ENCODE measurements at places on chromosomes 7 and 10.

DNA sequence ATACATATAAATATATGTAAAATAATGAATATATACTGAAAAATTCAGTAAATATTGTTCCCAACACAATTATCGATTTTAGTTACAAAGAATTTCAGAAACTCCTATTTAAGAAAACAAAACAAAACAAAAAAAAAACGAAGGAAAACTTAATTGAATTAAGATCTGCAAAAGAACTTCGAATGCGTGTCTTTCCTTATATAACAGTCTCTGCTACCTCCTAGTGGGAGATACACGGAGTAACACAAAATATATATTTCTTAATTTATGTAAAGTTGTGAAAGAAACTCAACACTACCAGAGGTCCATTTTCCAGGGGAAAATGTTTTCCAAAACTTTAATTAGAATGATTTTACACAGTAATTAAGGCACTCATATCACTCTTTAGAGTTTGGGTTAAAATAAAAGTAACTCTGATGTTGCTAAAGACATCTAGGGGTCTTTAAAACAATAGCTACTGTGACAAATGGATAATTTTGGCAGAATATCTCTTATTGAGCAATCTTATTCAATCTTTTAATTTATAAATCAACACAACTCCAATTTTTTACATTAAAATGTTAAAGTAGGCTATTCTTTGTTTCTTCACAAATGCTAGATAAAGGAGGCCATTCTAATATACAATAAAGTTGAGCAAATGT lies 41.6 kb downstream of the NEBL start:
- DNase-seq: no peak

- DNase-seq: no peak
Measured at GRCh38 chr10:47365431-47366180, 17.4 kb downstream of the RBP3 start.

- no peak for DNase-seq
Measured at GRCh38 chr10:123991611-123992570, 100.3 kb upstream of the CPXM2 start.

- no peak for DNase-seq
Measured at GRCh38 chr7:152054367-152055230, 29.1 kb downstream of the GALNT11 start.

DNA sequence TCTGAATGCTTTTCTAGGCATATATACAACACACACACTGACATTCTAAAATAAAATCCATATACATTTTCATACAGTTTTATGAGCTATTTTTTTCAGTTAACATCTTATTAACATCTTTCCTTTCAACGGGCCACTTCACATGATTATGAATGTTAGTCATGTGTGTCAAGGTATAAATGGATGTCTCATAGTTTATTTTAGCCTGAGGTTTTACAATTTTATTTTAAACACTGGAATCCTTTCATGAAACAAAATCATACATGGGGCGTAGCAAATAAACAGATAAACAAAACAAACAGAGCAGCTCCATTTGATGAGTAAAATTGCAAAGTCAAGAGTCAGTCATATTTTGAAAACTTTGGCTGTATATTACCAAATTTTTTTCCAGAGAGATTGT lies 120.1 kb upstream of the AOAH start:
- no peak for DNase-seq

- no peak for DNase-seq
Measured at GRCh38 chr7:142697270-142697669, 52.0 kb upstream of the PRSS1 start.

GRCh38 chr10:53841483-53842145 lies 959.4 kb downstream of the PCDH15 start:
- DNase-seq: no peak

DNA sequence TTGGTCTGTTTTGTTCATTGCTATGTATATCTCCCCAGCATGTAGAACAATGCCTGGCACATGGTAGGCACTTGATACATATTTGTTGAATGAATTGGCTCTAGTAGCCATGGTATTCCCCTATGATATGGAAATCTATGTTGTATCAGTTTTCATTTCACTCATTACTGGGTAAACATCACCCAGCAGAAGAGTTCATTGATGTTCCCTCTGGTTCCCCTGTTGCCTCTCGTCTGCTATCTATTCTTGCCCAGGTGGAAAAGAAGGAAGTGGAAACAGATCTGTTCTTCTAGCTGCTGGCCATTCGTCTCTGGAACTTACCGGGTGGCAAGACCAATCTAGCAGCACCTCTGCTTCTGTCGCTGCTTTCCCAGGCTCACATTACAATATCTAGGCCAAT lies 71.5 kb downstream of the LRRC4 start:
- DNase-seq: no peak

GRCh38 chr7:124426621-124427020 lies 339.0 kb downstream of the GPR37 start:
- no peak for DNase-seq

DNA sequence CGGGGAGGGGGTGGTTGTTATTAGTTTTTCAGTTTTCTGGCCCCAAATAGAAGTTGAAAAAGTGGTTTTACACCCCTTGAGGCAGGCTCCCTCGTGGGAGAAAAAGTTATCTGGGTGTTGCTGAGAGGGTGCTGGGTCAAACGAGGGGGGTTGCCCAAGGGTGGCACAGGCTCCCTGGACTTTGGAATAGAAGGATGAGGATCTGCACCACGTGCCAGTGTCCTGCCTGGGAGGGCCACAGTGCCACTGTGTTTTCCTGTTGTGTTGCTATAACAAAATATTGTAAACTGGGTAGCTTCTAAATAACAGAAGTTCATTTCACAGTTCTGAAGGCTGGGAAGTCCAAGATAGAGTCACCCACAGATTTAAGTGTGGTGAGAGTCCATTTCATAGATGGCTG lies 181.9 kb downstream of the CXCL12 start:
- DNase-seq: no peak

DNA sequence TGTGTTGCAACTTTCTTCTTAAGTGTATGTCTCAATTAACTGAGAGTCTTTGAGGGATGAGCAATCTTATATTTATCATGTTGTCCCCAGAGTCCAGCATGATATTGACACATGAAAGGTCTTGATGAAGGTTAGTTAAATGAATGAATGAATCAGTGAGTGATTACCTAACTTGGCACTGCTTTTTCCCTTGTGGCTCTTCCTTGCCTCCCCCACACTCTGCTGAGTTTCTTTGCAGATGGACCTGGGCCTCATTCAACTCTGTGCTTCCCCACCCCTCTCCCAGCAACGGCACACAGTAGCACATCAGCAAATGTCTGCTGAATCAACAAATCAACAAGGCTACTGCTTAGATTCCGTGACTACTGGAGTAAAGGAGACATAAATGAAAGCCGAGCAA lies 235.1 kb upstream of the CXCL12 start:
- DNase-seq: no peak

DNA sequence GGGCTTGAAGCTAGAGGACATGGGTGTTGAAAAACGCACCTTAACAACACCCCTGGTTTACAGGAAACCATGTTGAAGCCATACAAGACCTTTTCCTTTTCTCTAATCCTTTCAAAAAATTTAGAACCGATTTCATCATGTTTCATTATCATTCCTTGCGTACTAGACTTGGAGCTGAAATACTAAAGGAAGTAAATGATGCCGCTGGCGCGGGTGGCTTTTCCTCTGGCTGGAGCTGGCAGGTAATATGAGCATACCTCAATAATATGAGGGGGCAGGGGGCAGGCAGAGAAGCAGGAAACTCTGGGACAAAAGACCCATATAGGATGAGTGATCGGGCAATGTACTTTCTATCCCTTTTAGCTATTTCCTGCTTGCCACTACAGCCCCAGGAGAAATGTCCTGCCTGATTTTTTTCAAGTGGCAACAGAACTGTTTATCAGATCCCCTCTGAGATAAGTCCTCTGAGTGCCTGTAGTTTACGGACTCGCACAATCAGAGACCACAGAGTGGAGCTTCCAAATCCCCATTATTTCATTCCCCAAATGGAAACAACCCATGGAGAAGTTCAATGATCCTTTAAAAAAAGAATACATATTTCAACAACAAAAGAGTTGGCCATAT lies 450.1 kb downstream of the KCNMA1 start:
- no peak for DNase-seq

DNA sequence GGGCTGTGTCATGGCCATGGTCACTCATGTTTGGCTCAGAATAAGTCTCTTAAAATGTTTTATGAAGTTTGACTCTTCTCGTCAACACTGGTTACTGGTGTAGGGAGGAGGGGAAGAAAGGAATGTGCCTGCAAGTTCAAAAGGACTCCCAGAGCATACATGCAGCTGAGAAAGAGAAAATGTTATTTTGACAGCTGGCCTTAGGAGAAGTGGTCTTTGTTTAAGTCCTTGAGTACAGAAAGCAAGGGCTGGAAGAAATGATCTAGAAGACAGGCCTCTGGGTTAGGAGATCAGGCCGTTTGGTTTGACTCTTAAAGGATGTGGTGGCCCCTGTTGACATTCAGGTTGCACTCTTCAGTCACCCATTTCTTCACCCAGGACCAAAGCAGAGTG lies 245.5 kb downstream of the REEP3 start:
- DNase-seq: no peak

GRCh38 chr10:71351628-71352319 lies 32.7 kb downstream of the SLC29A3 start:
- no peak for DNase-seq

- DNase-seq: no peak
Measured at GRCh38 chr7:36533717-36534116, 144.1 kb downstream of the ANLN start.

DNA sequence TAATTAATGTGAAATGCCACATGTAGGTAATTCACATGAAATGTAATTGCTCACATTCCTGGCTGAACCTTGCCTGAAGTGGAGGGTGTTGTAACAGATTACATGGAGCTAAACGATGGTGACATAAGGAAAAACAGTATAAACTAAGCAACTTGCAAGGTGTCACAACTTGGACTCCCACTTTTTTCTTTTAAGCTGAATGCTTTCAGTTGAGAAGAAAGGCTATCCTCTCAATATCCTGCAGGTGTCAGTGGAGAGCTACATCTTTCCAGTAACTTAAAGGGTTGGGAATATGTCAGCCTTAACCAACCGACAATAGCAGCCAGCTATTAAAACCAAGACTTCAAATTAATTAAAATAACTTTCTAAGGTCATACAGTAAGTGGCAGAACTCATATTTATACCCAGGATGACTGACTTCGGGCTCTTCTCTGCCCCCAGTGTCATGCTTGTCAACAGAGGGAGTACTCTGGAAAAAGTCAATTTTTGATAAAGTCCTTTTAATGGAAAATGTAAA lies 33.7 kb downstream of the NRBF2 start:
- DNase-seq: no peak

- no peak for DNase-seq
Measured at GRCh38 chr10:12539350-12540164, 190.2 kb downstream of the CAMK1D start.

DNA sequence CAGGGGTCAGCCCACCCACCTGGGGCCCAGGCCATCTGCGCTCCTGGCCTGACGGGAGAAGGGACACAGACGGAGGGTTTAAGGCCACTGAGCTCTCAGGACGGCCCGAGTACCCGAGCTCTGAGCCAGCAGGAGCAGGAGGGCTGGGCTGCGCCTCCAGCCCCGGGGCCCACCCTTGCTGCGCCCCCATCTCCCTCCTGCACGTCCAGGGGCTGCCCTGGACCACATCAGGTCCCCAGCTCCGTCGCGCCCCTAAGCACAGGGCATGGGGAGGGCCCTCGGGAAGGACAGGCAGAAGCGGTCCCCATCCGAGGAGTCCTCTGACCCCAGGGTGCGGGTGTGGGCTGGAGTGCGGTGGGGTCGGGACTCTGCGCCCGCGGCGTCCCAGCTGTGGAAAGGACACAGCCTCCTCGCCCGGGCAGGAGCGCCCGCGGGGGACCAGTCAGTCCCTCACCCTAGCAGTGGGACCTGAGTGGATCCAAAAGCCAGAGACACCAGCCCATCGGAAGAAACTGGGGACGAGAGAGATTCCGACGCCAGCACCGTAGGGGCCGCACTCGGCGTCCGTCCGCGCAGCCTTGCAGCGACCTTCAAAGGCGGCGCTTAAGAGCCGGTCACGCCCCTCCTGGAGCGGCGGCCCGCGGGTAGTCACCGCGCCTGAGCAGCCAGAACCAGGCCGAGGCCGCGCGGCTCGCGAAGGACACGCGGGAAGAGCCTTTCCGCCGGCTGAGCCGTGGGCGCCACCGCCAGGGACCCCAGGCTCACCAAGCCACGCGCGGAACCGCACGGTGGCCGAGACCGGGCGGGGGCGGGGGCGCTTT lies 15.9 kb downstream of the CAMK2B start:
- no peak for DNase-seq

DNA sequence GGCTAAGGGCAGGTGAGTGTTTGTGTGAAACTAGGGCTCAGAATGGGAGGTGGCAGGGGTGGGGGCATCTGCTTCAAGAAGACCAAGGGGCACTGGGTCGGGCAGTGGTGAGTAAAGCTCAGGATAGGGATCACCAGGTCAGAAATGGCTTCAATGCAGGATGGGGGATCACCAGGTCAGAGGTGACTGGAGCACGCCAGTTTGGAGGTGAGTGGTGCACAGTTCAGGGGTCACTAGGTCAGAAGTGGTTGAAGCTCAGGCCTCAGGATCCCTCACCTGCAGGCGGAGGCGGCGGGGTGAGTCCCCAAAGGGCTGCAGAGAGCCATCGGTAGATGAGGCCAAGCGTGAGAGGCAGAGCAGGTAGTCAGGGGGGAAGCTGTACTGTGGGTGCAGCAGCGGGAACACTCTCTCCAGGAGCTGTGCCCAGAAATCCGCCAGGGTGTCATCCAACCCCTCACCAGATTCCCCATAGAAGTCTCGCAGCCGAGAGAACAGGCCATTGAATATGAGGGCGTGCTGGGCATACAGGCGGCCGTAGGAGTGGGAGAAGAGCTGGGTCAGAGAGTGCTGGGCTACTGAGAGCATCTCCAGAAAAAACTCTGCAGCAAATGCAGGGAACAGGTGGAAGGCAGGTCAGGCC lies 1.8 kb downstream of the GPC2 start:
- DNase-seq: no peak

GRCh38 chr7:32116436-32116835 lies 46.2 kb upstream of the PDE1C start:
- DNase-seq: no peak

Data from activated CD4-positive, alpha-beta T cell treated with anti-CD3 and anti-CD28 coated beads for 1 hour (primary cell).